ENCODE measurements at places on chromosomes 12 and 14. TPM values are rescaled to one million over a fixed set of nuclear protein-coding genes. Genes with fewer than 3 reads are reported as not detected.
A peak's percentile ranks its signal among the peaks of the same experiment; 100 is the strongest.

DNA sequence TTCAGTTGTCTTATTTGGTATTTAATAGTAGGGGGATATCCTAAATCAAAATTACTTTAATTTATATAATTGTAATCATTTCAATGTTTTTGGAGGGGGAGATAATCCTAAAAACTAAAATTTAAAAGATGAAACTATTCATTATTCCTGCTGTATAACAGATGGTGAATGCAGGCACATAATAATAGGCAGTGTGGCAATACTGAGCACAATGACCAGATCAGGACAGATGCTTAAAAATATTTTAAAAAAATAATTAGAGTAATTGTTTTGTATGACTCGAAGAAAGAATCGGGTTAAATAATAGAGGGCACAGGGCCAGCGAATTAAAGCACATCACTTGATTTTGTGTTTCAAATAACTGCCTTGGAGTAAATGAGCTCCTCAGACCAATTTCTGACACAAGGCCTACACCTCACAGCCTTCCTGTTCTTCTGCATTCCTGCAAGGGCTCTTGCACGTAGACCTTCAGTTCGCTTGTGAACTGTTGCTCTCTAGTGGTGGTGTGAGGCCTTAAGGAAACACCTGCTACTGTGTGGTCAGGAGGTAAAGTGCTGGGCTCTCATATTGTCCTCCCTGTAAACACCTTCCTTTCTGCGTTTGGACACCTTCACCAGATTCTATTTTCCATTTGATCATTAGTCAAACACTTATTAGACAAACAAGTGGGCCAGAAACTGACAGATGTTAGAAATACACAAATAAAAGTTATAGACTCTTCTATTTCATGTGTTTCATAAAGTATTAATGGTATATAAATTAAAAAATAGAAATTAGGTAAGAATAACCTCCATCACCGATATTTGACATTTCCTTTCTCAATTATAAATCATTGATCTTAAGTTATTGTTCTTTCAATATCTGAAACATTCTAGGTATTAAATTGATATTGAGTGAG is 29.3 kb upstream of the KLRF1 start:
- no peak overlapping the region for H3K27ac ChIP-seq
- H3K36me3 ChIP-seq: no peaks in the 10 kb centered on the region
- no peak overlapping the region for H3K4me3 ChIP-seq
- H3K4me1 ChIP-seq: no peaks in the 10 kb centered on the region
- no peak for DNase-seq

DNA sequence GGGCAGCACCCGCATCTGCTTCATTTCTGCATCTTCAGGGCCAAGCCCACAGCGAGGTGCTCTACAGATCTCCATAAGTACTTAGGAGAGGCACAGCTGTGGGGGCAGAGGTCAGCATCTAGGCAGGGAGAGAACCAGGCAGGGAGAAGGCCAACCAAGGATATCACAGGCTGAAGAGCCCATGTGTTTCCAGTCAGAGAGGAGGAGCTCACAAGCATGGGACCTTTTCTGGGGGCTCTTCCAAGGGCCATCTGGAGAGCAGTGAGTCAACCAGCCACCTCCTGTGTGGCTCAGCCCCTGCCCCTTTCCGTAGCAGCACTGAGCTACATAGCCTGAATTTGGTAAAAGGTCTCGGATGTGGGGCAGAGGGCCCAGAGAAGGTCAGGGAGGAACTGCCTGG is 78.5 kb downstream of the ARL6IP4 start:
- H3K4me1 ChIP-seq: peaks cover 57% of the 10 kb centered on the region
- peak overlapping the region; percentile 54 for H3K27ac ChIP-seq
- no peak overlapping the region for H3K4me3 ChIP-seq
- no peaks in the 10 kb centered on the region for H3K27me3 ChIP-seq

- no peaks in the 10 kb centered on the region for H3K4me1 ChIP-seq
- no peak overlapping the region for H3K27ac ChIP-seq
- H3K36me3 ChIP-seq: no peaks in the 10 kb centered on the region
- peaks cover 46% of the 10 kb centered on the region for H3K27me3 ChIP-seq
Observed at GRCh38 chr12:48986720-48987291, 8.7 kb downstream of the WNT1 start.

DNA sequence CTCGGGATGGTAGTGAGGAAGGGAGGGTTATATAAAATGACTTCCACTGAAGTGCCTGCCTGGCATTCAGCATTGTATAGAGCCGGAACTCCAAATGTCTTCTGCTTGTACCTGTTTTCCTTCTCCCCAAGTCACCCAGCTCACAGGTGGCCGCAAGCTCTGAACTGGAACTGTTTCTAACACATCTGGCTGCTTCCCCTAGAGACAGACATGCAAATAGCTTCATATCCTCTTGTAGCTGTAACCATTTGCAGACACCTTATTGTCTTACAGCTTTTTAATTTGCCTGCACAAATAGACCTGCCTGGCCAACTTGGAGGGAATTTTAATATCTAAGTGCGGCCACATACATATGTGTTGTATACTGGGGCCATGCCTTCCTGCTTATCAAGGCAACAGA is 126.0 kb downstream of the CHST11 start:
- no peak overlapping the region for H3K4me3 ChIP-seq
- H3K27me3 ChIP-seq: no peaks in the 10 kb centered on the region
- no peak for DNase-seq
- H3K27ac ChIP-seq: no peak overlapping the region
- peaks cover 7% of the 10 kb centered on the region for H3K4me1 ChIP-seq

GRCh38 chr14:35482994-35483515 is 50.9 kb upstream of the INSM2 start:
- no peaks in the 10 kb centered on the region for H3K27me3 ChIP-seq
- no peak overlapping the region for H3K4me3 ChIP-seq
- DNase-seq: no peak
- no peak overlapping the region for H3K27ac ChIP-seq

DNA sequence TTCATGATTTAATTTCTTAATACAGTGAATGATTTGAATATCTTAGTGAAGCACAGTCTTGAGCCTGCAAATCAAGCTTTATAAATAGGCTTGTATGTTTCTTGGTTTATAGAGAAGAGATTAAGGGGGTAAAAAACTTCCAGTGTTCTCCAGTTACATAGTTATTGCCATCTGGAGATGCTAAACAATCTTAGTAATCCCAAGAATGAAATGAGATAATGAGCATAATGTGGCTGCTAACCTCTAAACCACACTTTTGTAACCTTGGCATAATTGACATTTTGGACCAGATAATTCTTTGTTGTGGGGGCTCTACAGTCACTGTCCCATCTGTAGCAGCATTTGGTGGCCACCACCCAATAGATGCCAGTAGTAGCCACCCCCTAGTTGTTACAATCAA is 316.8 kb downstream of the CCDC91 start:
- DNase-seq: no peak
- H3K27me3 ChIP-seq: no peaks in the 10 kb centered on the region
- H3K4me1 ChIP-seq: no peaks in the 10 kb centered on the region
- no peak overlapping the region for H3K4me3 ChIP-seq

CHFR gene
- 23.5 TPM for total RNA-seq

CYP46A1 gene
- 1.9 TPM for total RNA-seq

FOXN4 gene
- 0.41 TPM for total RNA-seq
